ENCODE measurements at places on chromosomes 16 and 17. TPM values are rescaled to one million over a fixed set of nuclear protein-coding genes. Genes with fewer than 3 reads are reported as not detected.

The RCVRN gene
- not detected for total RNA-seq

The RPS2 gene
- total RNA-seq, result 3,533 TPM

The HIGD1B gene
- total RNA-seq, result not detected

The PRR14 gene
- 19.3 TPM for total RNA-seq

The KRT33A gene
- total RNA-seq, result not detected

The NPTX1 gene
- 0.35 TPM for total RNA-seq

The TMEM114 gene
- not detected for total RNA-seq

The FBXW10B gene
- not detected for total RNA-seq

The TMEM204 gene
- 39.8 TPM for total RNA-seq

The MARCHF10 gene
- 3.7 TPM for total RNA-seq

The DLG4 gene
- 13.3 TPM for total RNA-seq

The HAS3 gene
- under 0.01 TPM for total RNA-seq

The TEX19 gene
- not detected for total RNA-seq

The LIMD2 gene
- 8.0 TPM for total RNA-seq

The SMTNL2 gene
- total RNA-seq, result not detected

The SCNN1B gene
- total RNA-seq, result not detected

The GPRC5C gene
- total RNA-seq, result under 0.01 TPM

The MAP2K3 gene
- 12.1 TPM for total RNA-seq

The TSEN54 gene
- 14.7 TPM for total RNA-seq

The CBX4 gene
- 6.1 TPM for total RNA-seq

The ACAP1 gene
- total RNA-seq, result 2.3 TPM

The AOC3 gene
- total RNA-seq, result not detected

The OTOA gene
- not detected for total RNA-seq

The CD300LG gene
- not detected for total RNA-seq

The ENPP7 gene
- total RNA-seq, result not detected

The NOD2 gene
- total RNA-seq, result not detected

The CEMP1 gene
- total RNA-seq, result not detected

The METTL23 gene
- total RNA-seq, result 27.8 TPM

The SMIM36 gene
- total RNA-seq, result not detected

The HSF5 gene
- not detected for total RNA-seq

The ACD gene
- 38.8 TPM for total RNA-seq
